IMR-90 (cell line): ENCODE measurements at places on chromosomes 4 and X. TPM values are rescaled to one million over a fixed set of nuclear protein-coding genes. Genes with fewer than 3 reads are reported as not detected.
A peak's percentile ranks its signal among the peaks of the same experiment; 100 is the strongest.

The ITM2A gene
- not detected in 2 replicates for total RNA-seq

The NR3C2 gene
- total RNA-seq: 1.9 and 2.3 TPM in 2 replicates

The CENPVL2 gene
- total RNA-seq: not detected in 2 replicates

DNA sequence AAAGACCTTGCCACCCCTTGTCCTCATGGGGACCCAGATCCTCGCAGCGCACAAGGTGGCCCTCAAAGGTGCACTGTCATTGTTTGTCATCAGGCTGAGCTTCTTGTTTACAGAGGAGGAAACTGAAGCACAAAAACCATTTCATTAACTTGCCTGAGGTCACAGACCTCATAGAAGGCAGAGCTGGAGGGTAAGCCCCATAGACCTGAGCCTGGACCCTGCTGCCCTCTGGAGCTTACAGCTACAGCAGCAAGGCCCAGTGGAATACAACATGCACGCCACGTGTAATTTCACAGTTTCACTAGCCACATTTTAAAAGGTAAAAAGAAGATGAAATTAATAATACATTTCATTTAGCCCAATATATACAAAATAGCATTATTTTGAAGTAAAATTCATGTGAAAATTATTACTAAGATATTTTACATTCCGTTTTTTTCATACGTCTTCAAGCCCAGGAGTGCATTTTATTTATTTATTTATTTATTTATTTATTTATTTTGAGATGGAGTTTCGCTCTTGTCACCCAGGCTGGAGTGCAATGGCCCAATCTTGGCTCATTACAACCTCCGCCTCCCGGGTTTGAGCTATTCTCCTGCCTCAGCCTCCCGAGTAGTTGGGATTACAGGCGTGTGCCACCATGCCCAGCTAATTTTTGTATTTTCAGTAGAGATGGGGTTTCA is 8.8 kb downstream of the JAKMIP1 start:
- DNase-seq: no peak

GRCh38 chr4:31089815-31090214 is 369.6 kb downstream of the PCDH7 start:
- DNase-seq: peak; percentile 57

- DNase-seq: no peak
These were observed 11.2 kb downstream of the SLC25A6 start for GRCh38 chrX:1380672-1381233.

GRCh38 chr4:11081006-11081405 is 347.7 kb downstream of the HS3ST1 start:
- DNase-seq: no peak
